Inflammatory macrophage (primary cell): ENCODE measurements at places on chromosomes 12 and 14.

DNA sequence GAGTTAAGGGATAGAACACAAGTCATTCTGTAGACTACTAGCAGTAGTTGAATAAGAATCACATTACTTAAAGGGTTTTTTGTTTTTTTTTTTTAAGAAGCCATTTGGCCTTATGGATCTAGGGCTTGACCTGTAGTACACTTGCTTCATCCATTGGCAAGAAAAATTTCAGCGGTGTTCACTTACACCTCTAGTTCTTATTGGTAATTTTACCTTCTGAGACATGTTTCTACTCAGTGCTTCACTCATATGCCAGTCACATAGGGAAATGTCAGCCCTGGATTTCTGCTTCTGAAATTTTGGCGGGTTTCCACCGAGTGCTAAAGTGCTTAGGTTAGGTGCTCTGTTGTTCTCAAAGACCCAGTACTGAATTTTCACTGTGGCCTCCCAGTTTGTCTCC, 72.9 kb downstream of the FRMD6 start:
- no peak for DNase-seq

- DNase-seq, result no peak
These were observed 315.7 kb downstream of the TMEM132D start for GRCh38 chr12:129588142-129588541.

GRCh38 chr12:24996102-24996797, 47.3 kb upstream of the BCAT1 start:
- DNase-seq, result no peak

- peak; percentile 20 for DNase-seq
These were observed 58.8 kb upstream of the LTA4H start for GRCh38 chr12:96094201-96094600.

DNA sequence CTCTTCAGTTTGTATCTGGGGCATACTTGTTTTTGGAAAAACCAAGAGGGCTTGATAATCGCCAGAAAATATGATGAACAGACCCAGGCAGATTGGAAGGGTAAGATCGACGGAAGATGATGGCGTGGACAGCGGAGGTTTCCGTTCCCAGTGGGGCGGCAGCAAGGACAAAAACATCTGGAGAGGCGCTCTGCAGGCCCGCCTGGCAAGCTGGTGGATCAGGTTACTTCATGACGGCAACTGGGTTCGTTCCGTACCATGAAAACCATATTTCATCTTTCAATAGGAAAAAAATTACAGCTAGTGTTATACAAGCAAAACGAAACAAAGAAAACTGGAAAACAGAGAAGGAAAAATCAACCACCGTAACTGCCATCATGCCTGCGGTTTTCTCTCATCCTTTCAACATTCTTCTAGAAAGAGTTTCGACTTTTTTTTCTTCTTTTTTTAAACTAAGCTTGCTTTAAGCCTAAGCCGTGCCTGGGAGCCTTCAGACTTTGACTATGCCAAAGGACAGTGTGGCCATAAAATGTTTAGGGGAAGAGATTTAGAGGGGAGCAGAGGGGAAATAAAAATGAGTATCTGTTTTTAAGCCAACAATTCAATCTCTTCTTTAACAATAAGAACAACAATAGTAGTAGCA, 210.5 kb downstream of the FOXN3 start:
- no peak for DNase-seq

- peak; percentile 72 for DNase-seq
These were observed 674 bp downstream of the NIN start for GRCh38 chr14:50830044-50830931.
